Umbilical cord (tissue), 2 donors: ENCODE measurements at places on chromosomes 4 and X.

DNA sequence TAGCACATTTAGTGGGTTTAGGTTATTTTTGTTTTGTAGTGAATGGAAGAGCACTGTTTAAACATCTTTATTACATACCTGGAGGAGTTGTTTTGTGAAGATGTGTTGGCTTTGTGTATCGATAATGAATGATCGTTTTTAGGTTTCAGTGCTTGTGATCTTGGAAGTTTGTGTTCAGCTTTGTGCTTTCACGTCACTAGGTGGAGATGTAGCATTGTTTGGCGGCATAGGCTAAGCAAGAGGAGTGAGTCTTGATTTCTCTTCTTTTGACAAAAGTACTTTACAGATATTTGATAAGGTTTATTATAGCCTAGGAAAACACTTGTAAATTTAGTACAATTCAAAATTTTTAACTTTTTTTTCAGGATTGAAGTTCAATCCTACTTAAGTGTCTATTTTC lies 50.4 kb downstream of the PDK3 start:
- DNase-seq = peak; percentile 38

- DNase-seq = no peak
These were observed 2.2 kb downstream of the TREX2 start for GRCh38 chrX:153443476-153444332.

DNA sequence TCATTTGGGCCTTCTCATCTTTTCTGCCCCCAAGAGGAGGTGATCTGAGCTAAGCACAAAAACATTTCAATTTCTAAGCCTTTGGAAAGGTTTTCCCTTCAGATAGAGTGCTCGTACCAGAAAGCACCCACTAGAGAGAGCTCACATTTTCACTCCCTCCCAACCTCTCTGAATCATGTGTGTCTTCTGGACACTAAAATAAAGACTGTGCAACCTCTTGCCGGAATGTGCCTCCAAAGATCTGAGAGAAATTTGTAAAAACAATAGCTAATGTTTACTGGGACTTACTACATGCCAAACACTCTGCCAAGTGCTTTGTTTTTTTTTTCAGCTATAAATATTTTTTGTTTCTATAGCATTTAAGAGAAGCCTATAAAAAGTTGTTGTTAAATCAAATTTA lies 120.6 kb upstream of the LNX1 start:
- no peak for DNase-seq

- DNase-seq = no peak
These were observed 27.9 kb downstream of the TEC start for GRCh38 chr4:48241731-48242130.

GRCh38 chrX:56790778-56791177 lies 61.7 kb downstream of the NBDY start:
- DNase-seq = no peak

- no peak for DNase-seq
These were observed 6.6 kb downstream of the ZFX start for GRCh38 chrX:24156177-24156576.

DNA sequence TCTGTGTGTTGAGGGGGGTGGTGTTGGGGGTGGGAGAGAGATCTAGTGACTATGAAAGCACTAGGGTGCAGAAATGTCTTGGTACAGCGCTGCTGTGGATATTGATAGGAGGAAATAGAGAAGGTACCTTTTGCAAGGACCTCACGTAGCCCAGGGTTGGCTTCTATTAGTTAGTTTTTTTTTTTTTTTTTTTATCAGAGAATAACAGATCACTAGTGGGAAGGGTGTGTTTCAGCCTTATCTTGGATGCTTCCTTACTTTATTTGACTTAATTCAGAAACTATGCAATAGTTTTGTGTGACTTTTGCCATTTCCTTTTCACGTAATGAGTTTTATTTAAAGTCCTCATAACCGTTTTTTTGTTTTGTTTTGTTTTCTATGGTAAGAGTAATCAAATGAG lies 16.4 kb upstream of the PGRMC2 start:
- DNase-seq = no peak

- no peak for DNase-seq
These were observed 41.4 kb upstream of the NDST4 start for GRCh38 chr4:115154826-115155225.

DNA sequence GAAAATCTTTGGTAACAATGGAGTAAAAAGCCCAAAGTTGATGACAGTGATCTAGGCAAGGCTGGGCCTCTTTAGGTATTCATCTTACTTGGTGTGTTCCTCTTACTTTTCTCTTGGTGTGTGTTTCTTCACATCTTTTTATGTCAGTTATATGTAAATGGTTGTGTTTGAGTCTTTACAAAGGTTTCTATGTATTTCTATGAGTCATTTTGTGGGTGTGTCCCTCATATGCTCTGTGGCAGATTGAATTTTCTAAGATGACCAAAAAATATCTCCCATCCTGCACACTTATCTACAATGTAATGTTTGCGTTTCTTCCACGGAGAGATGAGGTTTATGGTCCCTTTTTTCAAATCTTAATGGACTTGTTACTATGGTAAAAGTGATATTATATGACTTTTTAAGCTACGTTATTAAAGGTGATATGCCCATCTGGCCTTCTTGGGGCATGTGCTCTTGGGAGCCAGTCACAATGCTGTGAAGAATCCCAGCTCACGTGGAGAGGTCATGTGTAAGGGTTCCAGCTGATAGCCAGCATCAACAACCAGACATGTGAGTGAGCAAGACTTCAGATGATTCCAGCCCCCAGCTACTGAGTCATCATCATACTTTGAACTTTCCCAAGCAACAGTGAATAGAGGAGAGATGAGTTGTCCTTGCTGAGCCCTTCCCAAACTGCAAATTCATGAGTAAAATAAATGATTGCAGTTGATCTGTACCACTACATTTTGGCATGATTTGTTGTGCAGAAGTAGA lies 126.9 kb downstream of the CBLL2 start:
- no peak for DNase-seq

DNA sequence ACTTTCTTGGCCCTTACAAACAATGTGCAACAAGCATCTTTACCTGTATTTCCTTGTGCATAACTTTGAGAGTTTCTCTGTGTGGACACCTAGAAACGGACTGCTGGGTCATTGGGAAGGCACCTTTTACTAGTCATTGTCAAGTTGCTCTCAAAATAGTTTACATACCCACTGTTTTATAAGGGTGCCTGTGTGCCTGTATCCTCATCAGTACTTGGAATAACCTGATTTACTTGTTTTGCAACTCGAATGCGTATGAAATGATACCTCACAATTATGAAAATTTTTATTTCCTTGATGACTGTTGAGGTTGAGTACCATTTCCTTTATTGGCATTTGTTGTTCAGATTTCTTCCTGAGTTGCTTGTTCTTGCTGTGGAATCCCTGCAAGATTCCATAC lies 150.8 kb downstream of the STIM2 start:
- no peak for DNase-seq

DNA sequence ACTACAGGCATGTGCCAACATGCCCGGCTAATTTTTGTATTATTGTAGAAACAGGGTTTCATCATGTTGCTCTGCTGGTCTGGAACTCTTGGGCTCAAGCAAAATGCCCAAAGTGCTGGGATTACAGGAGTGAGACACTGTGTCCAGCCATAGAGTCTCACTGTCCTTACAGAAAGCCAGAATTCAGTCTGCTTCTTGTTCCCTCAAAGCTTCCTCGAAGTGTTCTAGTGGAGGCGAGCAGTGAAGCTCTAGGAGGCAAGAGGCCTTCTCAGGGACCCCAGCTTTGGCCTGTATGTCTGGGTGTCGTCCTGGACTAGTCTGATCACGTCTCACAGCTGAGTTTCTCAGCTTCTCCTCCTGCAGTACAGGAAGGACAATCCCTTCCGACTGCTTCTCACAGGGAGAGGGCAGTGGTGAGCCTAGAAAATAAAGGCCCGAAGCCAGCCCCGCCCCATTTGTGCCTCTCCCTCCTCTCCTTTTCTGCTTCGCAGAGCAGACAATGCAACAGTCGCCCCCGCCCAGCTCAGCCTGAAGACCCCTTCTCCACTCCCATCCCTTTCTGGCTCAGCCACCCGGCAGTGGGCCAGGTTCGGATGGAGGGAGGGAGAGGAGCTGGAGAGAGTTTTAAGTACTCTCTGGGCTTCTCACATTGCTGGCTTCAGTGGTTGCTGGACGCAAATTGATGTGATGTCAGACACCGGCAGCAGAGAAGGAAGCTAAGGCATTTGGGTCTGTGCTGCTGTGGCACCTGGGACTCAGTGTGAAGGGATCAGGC lies 11.1 kb upstream of the FAM3A start:
- peak; percentile 89 for DNase-seq

DNA sequence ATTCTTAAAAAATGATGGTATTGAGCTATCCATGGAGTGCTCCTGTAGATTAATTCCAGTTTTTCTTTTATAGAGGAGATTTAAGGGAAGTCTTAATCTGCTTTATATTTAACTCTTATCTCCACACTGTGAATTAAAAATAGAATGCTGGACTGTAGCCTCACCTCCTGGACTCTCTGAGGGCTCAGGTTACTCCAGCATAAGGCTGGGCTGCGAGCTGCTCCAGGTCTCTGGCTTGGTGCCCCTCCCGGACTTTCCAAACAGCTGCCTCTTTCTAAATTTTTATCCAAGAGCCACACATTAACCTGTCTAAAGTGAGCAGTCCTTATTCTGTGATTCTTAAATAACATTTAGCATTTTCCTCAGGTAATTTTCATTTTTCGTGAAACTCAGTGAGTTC lies 218.7 kb upstream of the JADE1 start:
- DNase-seq = no peak

DNA sequence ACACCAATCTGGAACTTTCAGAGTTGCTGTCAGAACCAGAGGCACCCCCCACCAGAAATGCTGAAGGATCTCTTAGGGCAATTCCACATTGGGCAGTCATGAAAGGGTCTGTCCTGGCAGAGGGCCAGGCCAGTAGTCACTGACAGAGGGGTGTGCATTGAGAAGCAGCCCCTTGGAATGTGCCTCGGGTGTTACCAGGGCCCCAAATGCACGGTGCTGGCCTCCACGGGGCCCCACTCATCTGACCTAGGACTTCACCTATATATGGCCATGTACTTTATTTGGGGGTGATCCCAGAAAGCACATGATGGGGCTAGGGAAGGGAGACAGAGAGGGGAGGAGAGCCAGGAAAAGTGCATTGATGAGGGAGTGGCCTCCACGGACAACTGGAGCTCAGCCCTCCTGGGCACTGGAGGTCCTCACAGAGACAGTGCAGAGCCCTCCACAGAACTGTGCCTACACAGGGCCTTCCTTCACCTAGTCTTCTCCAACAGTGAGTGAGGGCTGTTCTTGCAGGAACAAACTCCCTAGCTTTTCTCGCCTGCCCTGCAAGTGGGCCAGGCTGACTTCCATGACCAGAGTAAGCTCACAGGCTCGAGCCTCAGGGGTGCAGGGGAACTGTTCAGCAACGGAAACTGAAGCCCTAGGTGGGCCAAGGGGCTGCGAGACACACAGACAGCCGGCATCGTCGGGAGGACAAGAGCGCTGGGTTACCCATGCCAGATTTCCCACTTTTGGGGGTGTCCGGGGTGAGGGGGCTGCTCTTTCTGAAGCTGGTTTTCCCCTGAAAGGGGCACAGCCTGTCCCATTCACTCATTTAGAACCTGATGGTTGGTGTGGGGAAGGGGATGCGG lies 136.2 kb downstream of the HMX1 start:
- DNase-seq = no peak

- no peak for DNase-seq
These were observed 135.0 kb downstream of the RASL11B start for GRCh38 chr4:52997132-52997416.

GRCh38 chr4:146379744-146380143 lies 142.0 kb downstream of the SLC10A7 start:
- DNase-seq = no peak

DNA sequence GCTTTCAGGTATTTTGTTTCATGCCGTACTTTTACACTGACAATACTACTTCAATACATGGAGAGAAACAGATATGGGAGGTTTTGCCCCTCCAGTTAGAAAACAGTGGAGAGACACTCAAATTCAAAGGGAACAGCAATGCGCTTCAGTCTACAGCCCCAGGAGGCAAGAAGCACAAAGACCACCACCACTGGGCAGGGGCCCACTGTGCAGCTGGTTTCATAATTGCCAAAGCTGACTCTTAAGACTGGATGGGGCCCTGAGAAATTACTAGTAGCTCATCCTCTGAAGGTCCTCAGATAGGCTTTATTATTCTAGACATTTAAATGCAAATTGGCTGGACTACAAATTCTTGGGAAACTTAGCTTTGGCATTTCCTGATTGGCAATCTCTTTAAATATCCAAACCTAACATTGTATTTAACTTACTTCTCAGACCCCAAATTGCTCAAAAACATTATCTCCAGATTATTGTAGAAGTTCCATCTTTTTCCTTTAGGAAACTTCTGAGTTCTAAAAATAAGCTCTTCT lies 85.9 kb upstream of the GPR34 start:
- no peak for DNase-seq

- DNase-seq = no peak
These were observed 13.0 kb upstream of the PDCL2 start for GRCh38 chr4:55604996-55605395.

DNA sequence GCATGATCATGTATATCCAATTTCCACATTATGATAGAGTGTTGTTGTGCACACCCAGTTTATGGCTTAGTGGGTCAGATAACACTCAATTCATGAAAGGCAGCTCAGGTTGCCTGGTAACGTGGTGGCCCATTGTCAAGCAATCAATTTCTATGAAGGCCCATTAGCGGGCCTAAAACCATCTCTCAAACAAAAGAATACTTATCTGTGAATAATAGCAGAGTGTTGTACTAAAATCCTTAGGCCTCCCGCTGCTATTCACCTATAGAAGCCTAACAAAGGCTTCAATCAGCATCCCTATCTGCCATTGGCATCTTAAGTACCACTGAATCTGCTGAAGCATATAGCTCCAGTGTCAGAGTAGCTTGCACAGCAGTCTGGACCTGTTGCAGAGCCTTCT lies 849.6 kb upstream of the POU3F4 start:
- DNase-seq = no peak

GRCh38 chrX:150982235-150982787 lies 824 bp upstream of the HMGB3 start:
- no peak for DNase-seq

GRCh38 chr4:169996379-169997240 lies 29.6 kb downstream of the MFAP3L start:
- DNase-seq = no peak

- peak; percentile 27 for DNase-seq
These were observed 1.1 kb downstream of the RNF150 start for GRCh38 chr4:141132072-141132708.

DNA sequence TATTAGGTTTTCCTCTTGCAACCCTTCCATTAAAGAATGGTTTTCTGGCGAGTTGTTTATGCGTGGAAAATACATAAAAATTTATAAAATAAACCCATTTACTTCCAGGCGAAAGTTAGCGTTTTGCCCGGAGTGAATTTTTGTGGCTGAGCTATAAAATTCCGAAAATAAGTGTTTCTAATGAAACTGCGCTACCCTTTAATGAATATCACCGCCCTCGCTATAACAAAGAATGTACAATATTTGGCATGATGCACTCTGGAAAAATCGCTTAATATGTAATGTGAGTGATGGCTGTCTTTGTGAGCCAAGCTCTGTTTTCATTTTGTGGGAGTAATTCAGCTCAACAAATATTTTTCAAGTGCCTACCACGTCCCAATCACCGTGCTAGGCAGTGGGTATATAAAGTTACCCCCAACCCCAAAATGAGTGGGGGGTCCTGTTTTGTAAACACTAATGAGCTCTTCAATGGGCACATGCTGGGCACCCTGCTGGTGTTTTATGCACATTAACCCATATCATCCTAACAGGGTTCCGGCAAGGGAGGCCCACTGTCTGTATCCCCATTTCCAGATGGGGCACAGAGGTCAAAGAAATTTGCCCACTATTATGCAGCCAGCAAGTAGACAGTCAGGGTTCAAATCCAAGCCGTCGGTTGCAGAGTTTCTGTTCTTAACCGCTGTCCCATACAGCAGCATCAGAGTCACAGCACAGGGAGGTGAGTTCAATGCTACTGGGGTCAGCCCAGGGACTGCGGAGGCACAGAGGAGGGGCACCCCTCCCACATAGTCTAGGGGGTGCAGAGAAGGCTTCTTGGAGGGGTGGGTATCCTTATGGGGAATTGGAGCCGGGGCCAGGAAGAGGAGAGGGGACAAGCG lies 65.7 kb upstream of the STX18 start:
- no peak for DNase-seq
